ENCODE measurements at places on chromosomes 6 and 20.
A peak's percentile ranks its signal among the peaks of the same experiment; 100 is the strongest.

- DNase-seq, result no peak
These were observed 17.6 kb upstream of the TM9SF4 start for GRCh38 chr20:32091888-32092346.

- no peak for DNase-seq
These were observed 212.1 kb downstream of the BMP2 start for GRCh38 chr20:6979621-6980020.

GRCh38 chr6:134240665-134241431, 77.1 kb downstream of the SGK1 start:
- no peak for DNase-seq

- DNase-seq, result peak; percentile 72
These were observed at the start of gene CPXM1 for GRCh38 chr20:2800521-2801285. TSS of gene CPXM1 (minus strand) at chr20:2800627. CDS start at chr20:2800572, 55 bp downstream.

- no peak for DNase-seq
These were observed 72.0 kb downstream of the SYNJ2 start for GRCh38 chr6:158053377-158054313.

DNA sequence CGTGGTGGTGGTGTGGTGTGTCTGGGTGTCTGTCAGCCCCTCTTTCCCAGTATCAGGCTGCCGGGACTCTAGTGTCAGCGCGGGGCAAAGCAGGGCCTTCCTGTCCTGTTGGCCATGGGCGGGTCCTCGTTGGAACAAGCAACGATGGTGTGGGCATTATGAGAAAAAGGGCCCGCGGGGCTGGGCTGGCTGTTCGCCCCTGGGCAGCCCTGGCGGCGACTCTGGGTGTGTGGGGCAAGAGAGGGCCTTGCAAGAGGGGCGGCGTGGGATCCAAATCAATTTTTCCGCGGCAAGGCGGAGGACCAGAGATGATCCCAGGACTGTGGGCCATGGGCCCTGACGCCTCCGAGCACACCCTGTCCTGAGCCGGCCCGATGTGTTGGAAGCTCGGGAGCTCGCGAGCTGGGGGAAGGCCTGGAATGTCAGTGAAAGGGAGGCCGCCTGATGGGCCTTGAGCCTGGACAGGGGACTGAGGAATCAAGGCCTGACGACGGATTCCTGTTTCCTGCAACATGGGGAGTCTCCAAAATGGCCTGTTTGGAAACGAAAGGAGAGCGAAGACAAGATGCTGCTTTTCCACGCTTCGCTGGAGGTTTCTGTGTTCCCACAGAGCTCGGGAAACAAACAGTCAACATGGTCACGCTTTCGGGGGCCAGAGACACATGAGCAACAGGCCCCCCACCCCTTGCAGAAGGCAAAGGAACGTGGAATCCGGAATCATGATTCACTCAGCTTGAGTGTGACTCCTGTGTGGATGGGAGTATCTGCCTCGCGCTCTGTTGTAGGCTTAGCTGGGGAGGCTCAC, 364.7 kb upstream of the DEFB115 start:
- peak; percentile 19 for DNase-seq

GRCh38 chr20:20505554-20505953, 137.7 kb downstream of the INSM1 start:
- DNase-seq, result no peak

DNA sequence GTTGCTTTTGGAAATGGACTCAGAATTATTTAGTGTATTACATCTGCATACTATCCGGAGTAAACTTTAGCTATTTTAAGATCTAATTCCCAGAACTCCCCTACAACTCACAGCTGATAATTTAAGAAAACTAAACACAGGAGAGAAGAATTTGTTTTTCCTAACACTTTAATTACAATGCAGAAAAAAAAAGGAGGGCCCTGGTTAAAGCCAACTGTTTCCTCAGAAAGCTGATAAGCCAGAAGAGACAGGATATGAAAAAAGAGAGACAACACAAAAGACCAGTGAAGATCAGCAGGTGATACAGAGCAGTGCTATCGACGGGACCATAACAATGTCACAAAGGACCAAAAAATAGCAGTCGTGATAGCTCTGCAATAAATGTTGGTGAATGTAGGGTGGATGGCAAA, 5.8 kb downstream of the IFNGR1 start:
- DNase-seq, result no peak

DNA sequence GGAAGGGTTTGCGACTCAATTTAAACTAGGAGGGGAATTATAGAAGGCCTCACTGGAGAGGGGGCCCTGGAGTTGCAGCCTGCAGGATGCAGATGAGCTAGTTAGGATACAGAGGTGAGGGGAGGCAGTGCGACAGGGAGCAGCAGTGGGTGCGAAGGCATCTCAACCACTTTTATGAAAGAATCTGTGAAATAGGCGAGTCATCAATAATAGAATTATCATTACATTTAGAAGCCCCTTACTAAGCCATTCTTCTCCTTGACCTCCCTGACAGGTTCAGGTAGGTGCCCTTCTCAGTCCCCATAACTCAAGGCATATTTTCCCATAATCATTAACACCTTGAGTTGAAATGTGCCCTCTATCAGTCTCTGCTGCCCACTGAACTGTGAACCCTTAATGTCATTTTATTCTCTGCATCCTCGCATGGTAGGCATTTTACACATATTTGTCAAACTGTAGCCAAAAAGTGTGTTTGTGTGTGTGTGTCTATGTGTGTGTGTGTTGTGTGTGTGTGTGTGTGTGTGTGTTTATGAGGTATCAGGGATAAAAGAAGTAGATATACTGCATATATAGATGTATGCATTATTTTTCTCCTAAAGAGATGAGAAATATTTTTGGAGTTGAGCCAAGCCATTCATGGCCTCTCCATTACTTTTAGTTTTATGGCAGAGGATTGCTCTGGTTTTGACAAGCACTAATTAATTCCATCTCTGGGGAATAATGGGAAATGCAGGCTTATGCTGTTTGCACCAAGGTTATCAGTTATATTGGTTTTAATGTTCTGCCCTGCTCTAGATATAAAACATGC, 898.8 kb downstream of the KIF16B start:
- DNase-seq, result no peak

DNA sequence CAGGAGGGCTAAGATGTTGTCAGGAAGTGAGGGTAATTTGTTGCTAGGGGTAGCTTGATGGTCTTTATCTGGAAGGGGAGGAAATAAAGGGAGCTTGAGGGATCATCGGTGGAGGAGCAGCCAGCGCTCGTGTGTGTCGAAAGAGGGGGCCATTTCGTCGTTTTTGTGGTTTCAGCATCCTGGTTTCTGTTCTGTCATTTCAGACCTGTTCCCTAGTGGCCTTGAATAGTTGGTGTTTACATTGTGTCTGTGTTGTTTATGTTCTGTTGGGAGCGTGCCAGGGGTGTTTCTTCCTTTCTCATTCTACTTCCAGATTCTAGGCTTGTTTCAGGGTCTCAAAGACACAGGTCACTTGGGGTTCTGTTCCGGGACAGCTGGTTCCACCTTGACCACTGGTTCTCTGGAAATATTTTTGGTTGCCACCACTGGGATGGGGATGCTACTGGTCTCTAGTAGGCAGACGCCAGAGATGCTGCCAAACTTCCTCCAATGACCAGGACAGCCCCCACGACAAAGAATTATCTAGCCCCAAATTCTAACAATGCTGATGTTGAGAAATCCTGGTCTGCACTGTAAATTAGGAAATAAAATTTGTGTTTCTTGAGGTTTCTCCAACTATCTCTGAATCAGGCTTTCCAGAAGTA, 113.9 kb upstream of the NAA20 start:
- DNase-seq, result no peak

GRCh38 chr6:37182736-37183590, 13.0 kb downstream of the PIM1 start:
- no peak for DNase-seq

DNA sequence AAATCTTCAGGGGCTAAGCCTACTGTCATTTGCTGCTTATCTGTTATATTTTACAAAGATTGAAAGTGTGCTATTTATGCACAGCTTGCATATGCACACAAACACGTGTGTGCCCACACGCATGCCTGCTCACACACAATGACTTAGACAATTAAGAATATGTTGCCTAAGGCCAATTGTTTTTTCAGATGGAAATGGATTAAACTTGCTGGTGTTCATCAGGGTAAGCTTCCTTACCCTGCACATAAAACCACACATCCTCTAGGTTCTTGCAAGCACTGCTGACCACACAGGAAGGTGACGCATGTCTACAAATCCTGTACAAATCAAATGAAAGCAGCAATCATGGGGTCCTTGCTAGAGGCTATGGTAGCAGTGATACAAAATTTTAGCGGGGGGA, 58.4 kb downstream of the GJA10 start:
- no peak for DNase-seq

DNA sequence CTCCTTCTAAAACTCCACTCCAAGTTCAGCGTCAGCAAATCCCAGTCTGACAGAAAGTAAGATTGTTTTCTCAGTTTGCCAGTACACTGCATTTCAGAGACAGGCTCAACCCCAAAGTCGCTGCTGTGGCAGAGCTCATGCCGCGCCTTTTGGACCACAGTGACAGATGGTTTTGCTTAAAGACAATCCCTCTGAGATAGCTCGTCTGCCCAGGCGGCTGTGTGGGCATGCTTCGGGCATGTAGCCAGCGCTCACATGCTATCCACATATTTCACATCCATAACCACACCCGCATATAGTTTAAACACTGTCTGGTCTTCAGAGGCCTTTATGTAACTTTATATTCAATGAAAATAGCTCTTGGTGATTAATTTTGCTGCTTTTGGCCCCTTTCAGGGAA, 14.7 kb upstream of the PXDC1 start:
- DNase-seq, result no peak

DNA sequence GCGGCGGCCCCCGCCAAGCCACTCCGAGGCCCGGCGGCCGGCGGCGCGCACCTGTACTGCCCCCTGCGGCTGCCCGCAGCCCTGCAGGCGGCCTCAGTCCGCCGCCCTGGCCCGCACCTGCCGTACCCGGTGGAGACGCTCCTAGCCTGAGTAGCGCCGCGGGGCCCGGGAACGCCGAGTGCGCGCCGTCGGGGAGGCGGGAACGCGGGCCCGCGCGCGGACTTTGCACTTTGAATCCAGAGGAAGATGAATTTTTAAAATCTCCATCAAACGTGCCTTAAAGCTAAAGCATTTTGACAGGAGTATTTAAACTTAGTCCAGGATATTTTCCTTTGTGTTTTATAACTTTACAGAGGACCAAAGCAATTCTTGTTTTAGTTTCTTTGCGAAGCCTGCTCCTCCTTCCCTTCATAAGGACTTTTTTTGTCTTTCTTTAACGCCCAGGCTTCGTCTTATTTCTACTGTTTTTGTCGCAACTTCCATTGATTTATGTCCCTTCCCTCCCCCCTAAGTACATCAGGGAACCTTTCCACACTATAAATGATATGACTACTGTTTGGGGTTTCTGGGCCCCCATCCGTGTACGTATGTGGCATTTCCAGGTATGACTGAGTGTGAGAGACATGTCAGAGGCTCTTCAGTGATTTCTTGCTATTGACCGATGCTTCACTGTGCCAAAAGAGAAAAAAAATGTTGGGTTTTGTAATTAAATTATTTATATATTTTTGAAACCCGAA, 2.0 kb downstream of the FOXQ1 start:
- DNase-seq, result no peak

GRCh38 chr6:2979819-2980464, 8.6 kb upstream of the SERPINB6 start:
- no peak for DNase-seq

DNA sequence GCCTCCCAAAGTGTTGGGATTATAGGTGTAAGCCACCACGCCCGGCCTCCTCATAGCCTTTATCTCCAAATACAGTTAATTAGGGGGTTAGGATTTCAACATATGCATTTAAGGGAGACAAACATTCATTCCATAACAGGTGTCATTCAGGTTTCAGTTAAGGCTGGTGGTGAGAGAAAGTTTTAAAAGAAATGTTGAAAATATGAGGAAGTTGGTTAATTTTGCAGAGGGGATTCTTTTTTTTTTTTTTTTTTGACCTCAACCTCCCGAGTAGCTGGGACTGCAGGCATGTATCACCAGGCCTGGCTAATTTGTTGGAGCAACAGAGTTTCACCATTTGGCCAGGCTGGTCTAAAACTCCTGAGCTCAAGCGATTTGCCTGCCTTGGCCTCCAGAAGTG, 12.5 kb upstream of the EBF4 start:
- no peak for DNase-seq

GRCh38 chr6:90803956-90804355, 217.1 kb upstream of the MAP3K7 start:
- DNase-seq, result no peak

- no peak for DNase-seq
These were observed 110.8 kb upstream of the MLN start for GRCh38 chr6:33914645-33915044.

DNA sequence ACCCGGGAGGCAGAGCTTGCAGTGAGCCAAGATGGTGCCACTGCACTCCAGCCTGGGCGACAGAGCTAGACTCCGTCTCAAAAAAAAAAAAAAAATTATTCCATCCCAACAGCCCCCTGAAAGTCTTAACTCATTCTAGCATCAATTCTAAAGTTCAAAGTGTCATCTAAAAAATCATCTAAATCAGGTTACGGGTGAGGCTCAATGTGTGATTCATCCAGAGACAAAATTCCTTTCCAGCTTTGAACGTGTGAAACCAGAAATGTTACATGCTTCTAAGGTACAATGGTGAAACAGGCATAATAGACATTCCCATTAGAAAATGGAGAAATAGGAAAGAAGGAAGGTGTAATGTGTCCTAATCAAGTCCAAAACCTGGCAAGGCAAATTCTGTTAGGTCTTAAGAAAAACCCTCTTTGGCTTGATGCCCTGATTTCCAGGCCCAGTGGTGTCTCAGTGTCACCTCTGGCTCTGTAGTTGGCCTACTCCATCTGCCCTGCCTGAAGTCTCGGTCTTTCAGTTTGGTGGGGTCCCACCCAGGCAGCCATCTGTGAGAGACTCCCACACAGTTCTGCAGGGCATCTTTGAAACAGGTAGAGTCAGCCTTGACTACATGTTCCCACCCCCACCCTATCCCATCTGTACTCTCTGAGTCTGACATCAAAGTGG, 43.5 kb downstream of the HFE start:
- DNase-seq, result no peak

- no peak for DNase-seq
These were observed 184.3 kb upstream of the SNX9 start for GRCh38 chr6:157638779-157639178.

DNA sequence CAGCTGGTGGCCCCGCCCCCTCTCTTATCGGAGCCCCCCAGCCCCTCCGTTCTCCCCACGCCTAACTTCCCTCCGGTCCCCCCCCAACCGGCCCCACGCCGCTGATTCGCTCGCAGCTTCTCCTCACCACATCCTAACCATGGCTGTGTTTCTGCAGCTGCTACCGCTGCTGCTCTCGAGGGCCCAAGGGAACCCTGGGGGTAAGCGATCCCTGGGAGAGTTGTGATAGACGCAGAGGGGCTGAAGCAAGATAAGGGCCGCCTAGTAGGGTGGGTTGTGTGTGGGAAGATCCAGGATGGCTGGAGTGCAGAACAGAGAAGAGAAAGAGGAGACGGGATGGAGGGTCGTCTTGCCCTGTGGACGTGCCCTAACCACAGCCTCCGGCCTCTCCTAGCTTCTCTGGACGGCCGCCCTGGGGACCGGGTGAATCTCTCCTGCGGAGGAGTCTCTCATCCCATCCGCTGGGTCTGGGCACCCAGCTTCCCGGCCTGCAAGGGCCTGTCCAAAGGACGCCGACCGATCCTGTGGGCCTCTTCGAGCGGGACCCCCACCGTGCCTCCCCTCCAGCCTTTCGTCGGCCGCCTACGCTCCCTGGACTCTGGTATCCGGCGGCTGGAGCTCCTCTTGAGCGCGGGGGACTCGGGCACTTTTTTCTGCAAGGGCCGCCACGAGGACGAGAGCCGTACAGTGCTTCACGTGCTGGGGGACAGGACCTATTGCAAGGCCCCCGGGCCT, at the start of gene MPIG6B:
Gene MPIG6B (plus strand): TSS at position 129 of the 735 bp plus-strand sequence. CDS start 11 bp downstream, at position 140.
- no peak for DNase-seq
